ENCODE measurements at places on chromosomes 2 and 18.

GRCh38 chr2:64819774-64820688 lies 166.3 kb upstream of the SERTAD2 start:
- no peak for DNase-seq

GRCh38 chr2:160367887-160368286 lies 125.7 kb downstream of the RBMS1 start:
- no peak for DNase-seq

DNA sequence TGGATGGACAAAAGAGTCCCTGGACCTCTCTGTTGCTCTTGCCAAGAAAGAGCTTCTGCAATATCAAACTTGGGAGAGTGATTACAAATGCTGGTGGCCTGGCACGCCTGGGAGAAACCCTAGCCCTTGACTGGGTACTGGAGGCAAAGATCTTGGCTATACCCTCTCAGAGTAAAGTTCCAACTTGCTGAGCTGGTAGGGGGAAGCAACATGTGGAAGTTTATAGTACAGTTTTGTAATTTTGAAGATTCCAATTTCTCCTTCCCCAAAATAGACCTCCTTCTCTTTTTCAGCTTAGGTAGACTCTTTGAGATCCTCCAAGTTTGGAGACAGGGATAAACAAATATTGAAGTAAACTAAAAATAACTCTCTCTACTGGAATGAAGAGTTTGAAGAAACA lies 645.3 kb downstream of the NR4A2 start:
- no peak for DNase-seq

DNA sequence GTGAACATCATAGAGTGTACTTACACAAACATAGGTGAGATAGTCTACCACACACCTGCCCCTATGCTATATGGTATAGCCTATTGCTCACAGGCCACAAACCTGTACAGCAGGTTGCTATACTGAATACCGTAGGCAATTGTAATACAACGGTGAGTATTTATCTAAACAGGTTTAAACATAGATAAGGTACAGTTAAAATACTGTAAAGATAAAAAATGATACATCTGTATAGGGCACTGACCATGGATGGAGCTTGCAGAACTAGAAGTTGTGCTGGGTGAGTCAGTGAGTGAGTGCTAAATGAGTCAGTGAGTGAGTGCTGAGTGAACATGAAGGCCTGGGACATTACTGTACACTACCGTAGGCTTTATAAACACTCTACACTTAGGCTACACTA lies 267.0 kb upstream of the HS6ST1 start:
- peak; percentile 76 for DNase-seq

DNA sequence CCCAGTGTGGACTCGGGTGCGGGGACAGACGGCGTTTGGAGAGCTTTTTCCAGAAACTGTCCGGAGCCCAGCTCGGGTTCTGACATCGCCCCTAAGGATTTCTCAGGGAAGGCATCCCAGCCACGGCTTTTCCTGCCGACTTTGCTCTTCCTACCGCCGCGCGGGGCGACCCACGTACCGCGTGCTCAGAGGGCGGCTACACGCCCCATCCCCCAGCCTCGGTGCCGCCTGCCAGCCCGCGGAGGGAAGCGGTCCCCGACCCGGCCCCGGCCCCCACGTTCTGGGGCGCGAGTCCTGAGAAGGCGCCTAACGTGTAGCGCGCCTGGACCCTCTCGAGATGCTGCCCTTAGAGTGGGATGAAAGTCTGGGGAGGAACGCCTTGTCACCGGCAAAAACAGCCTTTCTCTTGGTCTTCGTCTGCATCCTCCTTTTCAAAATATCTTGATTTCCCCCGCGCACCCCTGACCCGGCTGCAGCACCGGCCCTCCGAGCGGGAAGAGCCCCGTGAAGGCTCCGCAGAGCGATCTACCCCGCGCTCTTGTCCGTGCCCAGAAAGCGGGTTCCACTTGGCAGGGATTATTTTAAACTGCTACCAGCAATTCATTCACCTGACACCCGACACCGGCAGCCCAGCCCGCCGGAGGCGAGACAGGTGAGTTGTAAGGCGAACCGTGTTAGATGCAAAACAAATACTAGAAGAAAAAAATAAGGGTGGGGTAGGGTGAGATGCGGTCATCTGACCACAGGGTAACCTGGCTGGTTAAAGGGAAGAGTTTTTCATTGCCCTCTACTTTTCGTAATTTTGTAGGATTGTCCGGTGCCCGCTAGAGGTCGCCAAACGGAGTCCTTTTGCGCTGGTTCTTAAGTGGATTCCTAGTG lies 812 bp upstream of the KCNG3 start:
- DNase-seq = peak; percentile 82

- DNase-seq = peak; percentile 78
Observed at GRCh38 chr2:60555066-60555782, 1.8 kb upstream of the BCL11A start.

GRCh38 chr2:148317598-148317997 lies 296.7 kb downstream of the MBD5 start:
- no peak for DNase-seq

DNA sequence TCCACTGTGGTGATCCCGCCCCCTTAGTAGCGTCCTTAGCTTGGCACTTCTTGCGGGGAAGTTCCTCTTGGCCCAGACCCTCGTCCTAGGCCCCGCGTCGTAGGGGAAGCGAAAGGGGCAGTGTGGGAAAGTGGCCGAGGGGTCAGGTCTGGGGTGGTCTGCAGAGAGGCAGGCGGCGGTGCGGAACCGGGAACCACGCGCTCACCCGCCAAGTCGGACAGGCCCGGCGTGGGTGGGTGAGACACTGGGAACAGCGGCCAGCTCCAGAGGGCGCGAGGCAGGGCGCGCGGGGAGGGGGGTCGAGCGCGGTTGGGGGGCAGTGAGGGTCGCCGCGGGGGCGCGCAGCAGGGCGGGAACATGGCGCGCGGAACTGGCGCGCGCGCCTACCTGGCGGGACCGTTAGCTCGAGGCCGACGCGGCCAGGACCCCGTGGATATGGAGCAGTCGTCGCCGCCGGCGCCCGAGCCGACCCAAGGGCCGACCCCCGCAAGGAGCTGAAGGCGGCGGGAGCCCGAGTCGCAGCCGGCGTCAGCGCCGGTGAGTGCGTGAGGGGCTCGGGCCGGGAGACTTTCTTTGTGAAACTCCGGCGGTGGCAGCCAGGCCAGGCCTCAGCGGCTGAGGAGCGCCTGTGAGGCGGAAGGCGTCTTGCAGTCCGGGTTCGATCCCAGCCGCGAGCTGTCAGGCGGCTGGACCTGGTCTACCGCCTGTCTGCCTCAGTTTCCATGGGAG lies 2896.7 kb upstream of the TEKT4 start:
- no peak for DNase-seq

GRCh38 chr2:175999283-175999819 lies 2.7 kb downstream of the LNPK start:
- no peak for DNase-seq

GRCh38 chr18:13211534-13211933 lies 7.0 kb upstream of the LDLRAD4 start:
- DNase-seq = no peak

- DNase-seq = no peak
Observed at GRCh38 chr2:215379948-215380347, 55.9 kb downstream of the FN1 start.

GRCh38 chr2:175575346-175576258 lies 394.1 kb upstream of the ATP5MC3 start:
- no peak for DNase-seq

GRCh38 chr2:106269591-106270291 lies 75.6 kb upstream of the UXS1 start:
- peak; percentile 43 for DNase-seq

- DNase-seq = peak; percentile 95
Observed at GRCh38 chr2:108412995-108413710, 35.4 kb downstream of the SULT1C4 start.

DNA sequence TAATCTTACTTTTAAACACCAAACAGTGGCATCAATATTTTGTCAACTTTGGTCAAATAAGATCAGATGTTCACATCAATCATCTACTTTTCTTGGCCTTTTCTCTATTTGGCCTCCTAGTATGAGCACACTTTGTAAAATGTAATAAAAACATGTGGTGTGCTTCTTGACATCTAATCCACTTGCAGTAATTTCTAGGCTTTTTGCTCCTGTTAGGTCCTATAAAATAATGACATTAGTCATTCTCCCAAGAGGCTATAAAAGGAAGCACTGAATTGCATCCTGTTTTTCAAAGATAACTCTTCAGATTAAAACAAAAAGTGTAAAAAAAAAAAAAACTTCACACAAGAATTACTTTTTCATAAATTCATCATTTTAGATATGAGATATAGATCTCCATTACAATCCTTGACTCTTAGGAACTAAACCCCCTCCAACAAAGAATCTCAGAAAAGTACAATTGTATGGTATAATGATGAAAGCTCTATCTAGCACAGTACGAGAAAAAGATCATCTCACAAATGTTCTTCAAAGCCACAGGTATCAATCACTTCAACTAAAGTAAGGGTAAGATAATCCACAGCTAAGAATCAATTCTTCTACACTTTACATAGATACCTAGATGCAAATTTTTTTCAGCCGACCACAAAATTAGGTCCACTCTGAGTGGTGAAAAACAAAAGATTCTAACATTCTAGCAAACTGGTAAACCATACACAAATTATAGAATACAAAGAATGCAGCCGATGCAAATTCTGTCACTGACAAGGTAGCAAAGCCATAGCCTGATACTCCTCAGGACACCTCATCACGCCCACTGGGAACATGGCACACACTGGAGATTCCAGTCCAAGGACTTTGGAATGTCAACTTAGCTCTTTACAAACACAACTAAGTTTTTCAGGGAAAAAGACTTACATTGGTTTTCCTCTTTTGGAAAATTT lies 2.7 kb downstream of the BCL2 start:
- DNase-seq = no peak

- DNase-seq = no peak
Observed at GRCh38 chr2:117621326-117621725, 193.2 kb upstream of the DDX18 start.

- no peak for DNase-seq
Observed at GRCh38 chr2:134127496-134127895, 126.4 kb upstream of the MGAT5 start.

DNA sequence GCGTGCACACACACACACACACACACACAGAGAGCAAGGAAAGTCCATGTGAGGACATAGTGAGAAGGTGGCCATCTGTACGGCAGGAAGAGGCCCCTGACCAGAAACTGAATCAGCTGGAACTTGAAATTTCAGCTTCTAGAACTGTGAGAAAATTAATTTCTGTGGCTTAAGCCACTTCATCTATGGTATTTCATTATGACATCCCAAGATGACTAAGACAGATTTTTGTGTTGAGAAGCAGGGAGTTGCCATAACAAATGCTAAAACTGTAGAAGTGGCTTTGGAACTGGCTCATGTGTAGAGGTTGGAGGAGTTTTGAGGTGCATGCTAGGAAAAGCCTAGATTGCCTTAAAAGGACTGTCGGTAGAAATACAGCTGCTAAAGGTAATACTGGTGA lies 63.4 kb upstream of the ZBTB7C start:
- DNase-seq = peak; percentile 53

DNA sequence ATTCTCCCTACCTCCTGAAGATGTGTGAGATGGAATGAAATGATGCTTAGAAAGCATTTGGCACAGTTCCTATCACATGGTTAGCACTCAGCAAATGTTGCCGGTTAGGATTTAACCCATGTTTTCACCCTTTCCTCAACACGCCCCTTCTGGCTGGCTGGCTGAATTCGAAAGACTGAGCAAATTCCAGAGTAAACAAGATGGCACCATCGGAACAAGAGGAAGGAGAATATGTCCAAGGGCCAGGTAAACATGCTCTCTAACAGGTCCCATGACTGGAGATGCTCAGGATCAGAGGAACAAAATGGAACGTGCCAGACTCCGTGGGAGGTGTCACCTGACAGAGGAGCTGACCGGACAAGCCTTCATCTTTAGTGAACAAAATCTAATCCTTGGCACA lies 145.6 kb downstream of the ANKRD44 start:
- DNase-seq = no peak

GRCh38 chr2:235952714-235953113 lies 215.5 kb downstream of the GBX2 start:
- no peak for DNase-seq

GRCh38 chr18:70072678-70073077 lies 125.0 kb upstream of the CD226 start:
- peak; percentile 15 for DNase-seq

GRCh38 chr2:157107460-157107859 lies 150.0 kb upstream of the GALNT5 start:
- no peak for DNase-seq

GRCh38 chr2:134351016-134351415 lies 97.1 kb downstream of the MGAT5 start:
- DNase-seq = no peak

GRCh38 chr2:51484605-51485004 lies 452.7 kb upstream of the NRXN1 start:
- no peak for DNase-seq

DNA sequence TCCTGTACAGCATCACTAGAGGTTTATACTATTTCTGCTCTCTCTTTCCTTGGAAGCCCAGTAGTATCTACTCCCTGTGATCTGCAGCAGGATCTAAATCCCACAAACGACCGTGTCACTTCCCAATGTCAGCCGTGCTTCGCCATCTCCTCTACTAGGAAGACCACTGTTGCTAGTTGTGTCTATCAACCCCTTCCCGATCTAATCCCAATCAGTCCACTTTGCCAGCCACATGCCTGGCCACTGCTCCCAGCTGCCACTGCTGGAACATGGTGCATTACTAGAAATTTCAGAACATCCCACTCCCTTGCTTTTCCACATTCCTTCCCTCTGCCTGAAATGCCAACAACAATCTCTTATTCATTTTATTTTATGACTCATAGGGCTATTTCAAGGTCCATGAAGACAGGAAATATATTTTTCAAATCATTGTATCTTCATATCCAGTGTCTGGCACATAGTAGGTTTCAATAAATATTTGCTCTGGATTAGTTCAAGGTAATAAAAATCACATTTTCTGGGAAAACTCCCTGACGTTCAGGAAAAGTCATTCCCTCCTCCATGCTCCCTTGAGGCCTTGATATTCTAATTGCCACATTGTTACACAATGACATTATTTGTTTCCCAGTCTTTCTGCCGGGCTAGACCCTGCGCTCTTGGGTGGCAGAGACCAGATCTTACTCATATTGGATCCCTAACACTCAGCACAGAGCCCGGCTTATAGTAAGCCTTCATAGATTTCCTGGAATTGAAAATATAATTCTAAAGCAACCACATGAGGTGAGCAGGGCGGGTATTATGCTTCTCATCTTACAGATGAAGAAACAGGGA lies 2.1 kb upstream of the TRIB2 start:
- peak; percentile 74 for DNase-seq

- DNase-seq = peak; percentile 52
Observed at GRCh38 chr2:172251231-172251630, 148.5 kb upstream of the DLX2 start.

- peak; percentile 45 for DNase-seq
Observed at GRCh38 chr2:72145289-72145657, 2.4 kb downstream of the CYP26B1 start.

- DNase-seq = peak; percentile 24
Observed at GRCh38 chr2:12284487-12284886, 432.2 kb upstream of the TRIB2 start.

- no peak for DNase-seq
Observed at GRCh38 chr2:95387358-95387757, 15.2 kb upstream of the FAHD2A start.

- DNase-seq = no peak
Observed at GRCh38 chr2:69178756-69179155, 165.8 kb downstream of the ANTXR1 start.

GRCh38 chr2:96342085-96342484 lies 6.5 kb downstream of the NCAPH start:
- DNase-seq = peak; percentile 50

Measured in epithelial cell of esophagus (primary cell).